AG08395 (cell line): ENCODE measurements at places on chromosomes 1 and 21.
A peak's percentile ranks its signal among the peaks of the same experiment; 100 is the strongest.

GRCh38 chr1:165772739-165773138 lies 4.1 kb upstream of the TMCO1 start:
- DNase-seq: no peak

DNA sequence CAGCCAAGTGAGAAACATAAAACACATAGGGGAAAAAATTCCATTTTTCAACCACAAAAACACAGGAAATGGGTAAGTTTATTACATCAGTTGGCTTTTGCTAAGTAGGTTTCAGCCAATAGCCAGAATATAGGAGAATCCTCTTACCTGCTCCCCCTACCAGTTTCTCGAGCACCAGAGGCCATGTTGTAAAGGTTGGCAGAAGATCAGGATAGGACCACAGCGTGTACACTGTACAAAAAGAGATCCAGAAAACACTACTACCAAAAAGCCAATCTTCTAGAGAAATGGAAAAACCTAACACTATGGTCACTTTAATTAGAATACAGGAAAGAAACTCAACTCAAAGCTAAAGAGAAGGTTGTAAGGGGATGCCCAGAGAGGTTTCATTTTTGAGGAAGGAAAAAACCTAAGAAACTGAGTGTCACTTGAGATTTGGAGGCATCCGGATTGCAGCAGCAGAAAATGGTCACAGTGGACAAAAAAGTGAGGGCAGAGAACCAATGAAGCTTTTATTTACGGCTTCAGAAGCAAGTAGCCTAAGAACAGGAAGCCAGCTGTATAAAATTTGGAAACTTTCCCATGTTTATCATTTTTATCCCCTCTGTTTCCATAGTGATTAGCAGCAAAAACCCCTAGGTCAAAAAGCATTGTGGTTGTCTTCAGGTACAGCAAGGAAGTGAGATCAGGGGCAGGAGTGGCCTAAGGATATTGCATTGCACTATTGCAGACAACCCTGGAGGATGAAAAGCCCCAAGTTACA lies 2.9 kb downstream of the EIF2D start:
- no peak for DNase-seq

DNA sequence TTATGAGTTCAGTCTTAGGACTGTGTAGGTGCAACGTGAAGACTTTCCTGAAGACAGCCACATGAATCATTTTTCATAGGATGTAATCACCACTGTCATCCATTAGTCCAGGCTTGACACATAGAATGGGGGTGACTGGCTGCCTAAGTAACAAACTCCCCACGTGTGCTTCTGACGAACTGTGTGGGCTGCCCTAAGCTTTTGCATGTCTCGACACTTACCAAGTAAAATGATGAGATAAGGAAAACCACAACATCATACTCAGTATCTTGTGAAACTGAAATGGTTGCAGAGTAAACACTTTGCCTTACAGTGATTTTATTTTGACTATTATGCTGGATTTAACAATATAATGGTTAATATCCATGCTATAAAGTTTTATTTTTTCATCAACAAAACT lies 19.5 kb downstream of the ERG start:
- DNase-seq: no peak

- DNase-seq: no peak
Measured at GRCh38 chr1:178955391-178955954, 70.2 kb upstream of the FAM20B start.

DNA sequence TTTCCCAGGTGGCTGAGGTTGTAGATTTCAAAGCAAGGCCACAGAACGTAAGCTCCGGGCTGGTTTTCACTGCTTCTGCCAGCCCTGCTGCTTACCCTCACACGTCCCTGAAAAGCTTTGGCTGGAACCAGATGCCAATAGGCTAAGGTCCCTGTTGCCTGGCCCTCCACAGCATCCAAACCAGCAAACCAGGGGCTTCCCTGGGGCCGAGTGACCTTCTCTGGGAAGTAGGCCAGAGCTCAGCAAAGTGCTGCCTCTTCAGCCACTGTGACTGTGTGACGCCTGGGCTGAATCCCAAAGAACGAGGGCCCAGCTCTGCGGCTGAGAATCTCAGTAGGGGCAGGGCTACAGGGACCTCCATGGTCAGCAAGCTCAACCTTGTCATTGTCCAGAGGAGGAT lies 28.9 kb upstream of the RBM15 start:
- no peak for DNase-seq

DNA sequence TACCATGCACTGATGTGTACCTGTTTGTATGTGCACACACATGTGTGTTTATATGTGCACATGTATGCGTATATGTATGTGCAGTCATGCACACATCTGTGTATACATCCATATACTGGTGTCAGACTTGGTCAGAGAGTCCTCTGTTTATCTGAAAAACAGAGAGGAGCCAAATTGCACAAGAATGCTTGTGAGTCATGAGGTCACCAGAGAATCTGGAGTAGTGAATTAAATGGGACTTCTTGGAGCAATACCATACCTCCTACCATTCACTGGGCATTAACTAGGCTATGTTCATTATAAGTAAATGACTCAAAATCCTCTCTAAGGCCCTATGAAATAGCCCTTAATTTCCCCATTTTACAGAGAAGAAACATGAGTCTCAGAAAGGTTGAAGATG lies 272.1 kb upstream of the C1orf87 start:
- DNase-seq: peak; percentile 42

- DNase-seq: peak; percentile 14
Measured at GRCh38 chr1:22607154-22607553, 29.3 kb upstream of the C1QA start.

GRCh38 chr1:203085528-203086406 lies at the start of gene MYOG:
Gene MYOG (minus strand): TSS chr1:203086012. CDS start chr1:203085961, 51 bp downstream.
- no peak for DNase-seq

DNA sequence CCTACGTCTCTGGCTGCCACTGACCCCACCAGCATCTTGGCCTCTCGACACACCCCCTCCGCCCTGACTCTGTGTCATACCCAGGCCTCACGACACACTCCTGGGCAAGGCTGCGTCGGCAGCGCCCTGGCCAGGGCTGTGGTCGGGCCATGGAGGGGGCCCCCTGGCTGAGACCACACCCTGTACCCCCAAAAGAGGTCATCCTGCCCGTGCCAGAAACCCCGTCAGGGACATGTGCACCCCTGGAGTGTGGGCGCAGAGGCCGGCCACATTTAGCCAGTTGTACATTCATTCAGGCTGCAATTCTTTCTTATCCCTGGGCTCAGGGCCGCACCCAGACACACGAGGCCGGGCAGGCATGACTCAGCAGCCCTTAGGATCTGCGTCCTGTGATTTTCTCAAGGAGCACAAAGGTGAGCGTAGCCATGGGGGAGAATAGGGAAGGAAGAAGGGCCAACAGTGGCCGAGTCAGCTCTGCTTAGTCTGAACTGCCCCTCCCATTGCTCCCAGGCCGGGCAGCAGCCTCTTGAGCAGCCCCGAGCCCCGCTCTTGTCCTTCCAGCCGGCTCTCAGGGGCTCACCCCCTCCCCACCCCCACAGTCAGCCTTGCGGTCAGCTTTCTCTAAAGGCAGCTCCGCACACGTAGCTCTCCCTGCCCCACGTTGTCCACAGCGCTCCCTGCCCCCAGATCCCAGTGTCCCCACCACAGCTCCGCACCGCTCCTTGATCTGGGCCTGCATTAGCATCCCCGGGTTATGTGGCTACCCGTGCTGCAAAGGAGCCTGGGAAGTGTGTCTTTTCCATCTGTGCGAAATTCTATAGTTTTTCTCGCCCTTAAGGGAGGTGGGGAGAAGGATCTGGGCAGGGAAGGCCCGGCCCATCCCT lies 7.9 kb downstream of the CSTB start:
- peak; percentile 61 for DNase-seq

DNA sequence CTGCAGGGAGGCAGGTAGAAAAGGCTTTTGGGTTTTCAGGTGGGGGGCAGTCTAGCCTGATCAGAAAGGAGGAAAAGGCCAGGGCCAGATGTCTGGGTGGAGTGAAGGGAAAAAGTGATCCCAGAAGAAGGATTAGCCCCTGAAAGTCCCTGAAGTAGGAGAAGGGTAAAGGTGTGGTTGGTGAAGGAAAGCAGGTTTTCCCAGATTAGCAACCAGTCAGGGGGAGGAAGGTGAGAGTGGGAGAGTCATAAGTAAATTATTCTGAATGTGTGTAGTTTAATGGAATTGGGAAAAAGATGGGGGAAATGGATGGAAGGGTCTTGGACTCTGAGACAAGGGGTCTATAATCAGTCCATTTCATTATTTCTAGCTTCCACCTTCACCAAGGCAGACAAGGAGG lies 647 bp upstream of the SPRR1A start:
- DNase-seq: no peak

DNA sequence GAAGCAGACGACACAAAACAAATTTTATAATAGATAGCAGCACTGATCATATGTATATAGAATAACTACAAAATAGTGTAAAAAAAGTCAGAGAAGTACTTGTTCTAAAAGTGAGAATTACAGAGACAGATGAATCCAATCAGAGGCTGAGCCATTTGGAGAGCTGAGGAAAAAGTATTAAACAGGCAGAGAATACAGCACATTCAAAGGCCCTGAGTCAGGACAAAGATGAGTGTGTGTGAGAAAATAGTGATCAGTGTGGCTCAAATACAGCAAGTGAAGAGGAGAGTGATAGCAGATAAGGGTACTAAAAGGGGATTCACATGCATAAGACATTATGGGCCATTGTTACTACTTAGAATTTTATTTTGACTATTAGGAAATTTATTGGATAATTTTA lies 430.6 kb upstream of the BRINP3 start:
- DNase-seq: no peak

DNA sequence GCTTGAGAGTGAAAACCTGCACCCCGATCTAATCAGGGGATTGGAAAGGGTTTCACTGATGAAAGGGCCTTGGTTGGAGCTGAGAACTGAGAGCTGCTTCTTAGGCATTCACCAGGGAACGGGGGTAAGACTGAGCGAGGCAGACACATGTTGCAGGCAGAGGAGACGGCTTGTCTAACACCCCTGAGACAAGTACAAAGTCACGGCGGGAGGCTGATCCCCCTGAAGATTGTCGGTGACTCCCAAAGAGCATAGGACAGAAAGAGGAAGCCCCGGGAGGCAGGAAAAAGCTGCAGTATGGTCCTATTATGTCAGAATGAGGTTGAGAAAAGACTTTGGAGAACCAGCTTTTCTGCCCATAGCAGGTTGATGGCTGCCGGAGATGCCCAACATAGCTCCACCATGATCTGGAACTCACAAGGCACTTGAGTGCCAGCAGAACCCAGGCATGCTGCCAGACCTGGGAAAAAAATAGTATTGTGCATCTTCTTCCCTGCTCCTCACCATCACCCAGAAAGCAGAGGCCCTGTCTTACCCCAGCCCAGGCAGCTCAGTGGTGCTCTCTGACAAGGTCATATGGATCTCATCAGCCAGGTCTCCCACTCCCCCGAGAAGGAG lies 463.9 kb upstream of the PROX1 start:
- DNase-seq: no peak

DNA sequence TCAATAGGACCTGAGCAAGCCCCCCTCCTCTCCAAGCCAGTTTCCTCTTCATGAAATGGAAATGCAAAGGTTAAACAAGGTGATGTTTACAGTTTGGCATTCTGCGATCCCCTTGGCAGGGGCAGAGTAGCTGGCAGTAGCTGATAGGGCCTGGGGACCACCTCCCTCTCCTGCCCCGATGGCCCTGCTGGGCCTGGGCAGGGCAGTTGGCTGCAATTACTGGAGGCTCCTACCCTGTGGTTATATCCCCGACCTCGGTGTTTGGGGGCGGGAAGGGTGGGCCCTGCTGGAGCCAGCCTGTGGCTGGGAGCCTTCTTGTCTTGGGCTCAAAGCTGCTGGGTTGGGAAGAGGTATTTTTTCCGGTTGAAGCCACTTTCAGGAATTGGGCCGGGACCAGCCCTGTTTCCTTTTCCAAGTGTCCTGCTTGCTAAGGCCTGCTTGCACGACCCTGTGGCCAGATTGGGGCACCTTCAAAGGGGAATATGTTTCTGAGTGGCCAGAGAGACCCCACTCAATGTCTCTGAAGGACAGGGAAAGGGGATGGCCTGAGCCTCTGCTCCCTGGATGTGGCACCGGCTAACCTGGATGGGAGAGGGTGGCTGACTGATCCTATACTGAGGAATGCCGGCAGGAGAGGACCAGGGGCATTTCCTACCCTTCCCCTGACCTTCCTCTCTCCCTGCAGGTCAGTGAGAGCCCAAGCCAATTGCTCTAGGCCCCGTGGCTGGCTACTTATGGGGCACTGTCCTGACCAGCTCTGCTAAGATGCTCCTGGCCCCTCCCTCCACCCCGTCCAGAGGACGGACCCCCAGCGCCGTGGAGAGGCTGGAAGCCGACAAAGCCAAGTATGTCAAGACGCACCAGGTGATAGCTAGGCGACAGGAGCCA lies 1.9 kb downstream of the FAM110D start:
- DNase-seq: no peak

- no peak for DNase-seq
Measured at GRCh38 chr1:52423771-52424170, 19.4 kb downstream of the PRPF38A start.

GRCh38 chr21:32048353-32048752 lies 175.5 kb downstream of the HUNK start:
- no peak for DNase-seq

GRCh38 chr1:70487910-70488665 lies 77.0 kb downstream of the CTH start:
- DNase-seq: peak; percentile 17

DNA sequence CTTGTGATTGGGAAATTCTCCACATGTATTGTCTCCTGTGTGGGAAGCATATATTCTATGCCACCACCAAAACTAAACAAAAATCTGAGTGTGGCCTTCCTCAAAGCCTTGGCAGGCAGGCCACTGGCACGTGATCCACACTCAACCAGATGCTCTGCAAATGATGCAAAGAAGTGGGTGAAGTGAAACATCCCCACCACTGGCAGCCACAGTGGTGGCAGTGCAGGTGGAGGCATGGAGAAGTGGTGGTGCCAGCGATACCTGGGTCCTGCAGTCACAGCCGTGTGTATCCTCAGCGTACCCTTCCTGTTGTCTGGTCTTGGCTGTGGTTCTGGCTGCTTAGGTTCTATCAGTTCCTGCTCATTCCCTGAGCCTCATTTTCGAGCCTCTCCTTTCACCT lies 65.2 kb downstream of the PLPPR5 start:
- DNase-seq: no peak

DNA sequence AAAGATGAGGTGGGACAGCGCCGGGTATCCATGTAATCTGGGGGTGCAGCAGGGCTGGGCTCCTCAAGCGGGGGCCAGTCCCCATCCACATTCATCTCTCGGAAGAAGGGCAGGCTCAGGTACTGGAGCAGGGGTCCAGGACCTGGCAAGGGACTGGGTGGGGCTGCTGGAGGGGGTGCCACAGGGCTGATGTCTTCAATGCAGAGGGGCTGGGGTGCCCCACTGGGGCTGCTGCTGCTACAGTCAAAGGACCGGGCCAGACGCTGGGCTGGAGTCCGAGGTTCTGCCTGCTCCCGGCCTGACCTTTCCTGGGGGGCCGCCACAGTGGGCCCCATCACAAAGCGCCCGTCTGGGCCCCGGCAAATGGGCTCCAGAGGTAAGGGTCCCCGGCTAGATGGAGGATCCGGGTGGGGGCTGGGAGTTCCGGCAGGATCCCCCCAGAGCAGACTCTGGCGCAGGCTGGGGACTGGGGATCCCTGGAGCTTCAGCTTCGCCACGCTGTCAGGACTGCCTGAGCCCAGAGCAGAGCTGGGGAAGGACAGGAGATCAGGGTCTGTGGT lies 3.3 kb upstream of the TAGLN2 start:
- DNase-seq: no peak
